SJCRH30 (cell line): ENCODE measurements at places on chromosomes 13 and 19.

- peak overlapping the region; percentile 59 for H3K27ac ChIP-seq
- H3K4me1 ChIP-seq, result no peaks in the 10 kb centered on the region
- DNase-seq, result peak; percentile 3
These were observed 937 bp downstream of the ZNF841 start for GRCh38 chr19:52094526-52095130.

DNA sequence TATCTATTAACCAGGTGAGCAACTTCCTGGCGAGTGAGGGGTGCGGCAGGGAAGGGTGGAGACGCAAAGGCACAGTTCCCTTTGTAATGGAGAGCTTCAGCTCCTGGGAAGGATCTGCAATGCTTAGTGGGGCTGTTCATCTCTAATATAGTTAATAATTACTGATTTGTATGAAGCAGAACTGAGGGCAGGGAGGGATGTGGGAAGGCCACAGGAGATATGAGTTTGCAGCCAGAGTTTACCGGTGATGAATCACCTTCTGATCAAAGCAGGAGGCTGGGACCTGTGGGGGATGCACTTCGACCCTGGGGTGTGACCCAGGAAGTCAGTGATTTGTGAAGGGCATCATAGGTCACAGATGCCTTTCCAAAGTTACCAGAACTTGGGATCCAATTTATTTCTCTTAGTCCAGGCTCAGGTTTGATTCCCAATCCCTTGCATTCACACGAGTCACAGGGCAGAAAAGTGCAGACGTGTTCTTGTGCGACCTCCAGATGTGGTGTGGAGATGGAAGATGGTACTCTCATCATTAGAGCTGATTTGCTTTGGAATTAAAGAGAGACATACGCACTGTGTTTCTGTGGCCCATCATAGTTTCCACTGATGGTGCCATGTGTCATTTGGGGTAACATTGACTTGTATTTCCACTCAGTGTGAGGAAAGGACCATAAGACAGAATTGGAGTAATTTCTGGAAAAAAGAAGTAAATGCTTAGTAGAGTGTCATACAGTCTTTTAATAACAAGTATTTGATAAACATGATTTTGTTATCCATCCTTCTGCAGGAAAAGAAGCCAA is 55.0 kb downstream of the LRCH1 start:
- no peak overlapping the region for H3K4me3 ChIP-seq
- no peak for DNase-seq
- no peaks in the 10 kb centered on the region; the same call in 1 of the 2 replicates for H3K36me3 ChIP-seq
- H3K4me1 ChIP-seq, result peaks cover 12% of the 10 kb centered on the region
- no peaks in the 10 kb centered on the region for H3K27me3 ChIP-seq
- no peak overlapping the region for H3K27ac ChIP-seq

DNA sequence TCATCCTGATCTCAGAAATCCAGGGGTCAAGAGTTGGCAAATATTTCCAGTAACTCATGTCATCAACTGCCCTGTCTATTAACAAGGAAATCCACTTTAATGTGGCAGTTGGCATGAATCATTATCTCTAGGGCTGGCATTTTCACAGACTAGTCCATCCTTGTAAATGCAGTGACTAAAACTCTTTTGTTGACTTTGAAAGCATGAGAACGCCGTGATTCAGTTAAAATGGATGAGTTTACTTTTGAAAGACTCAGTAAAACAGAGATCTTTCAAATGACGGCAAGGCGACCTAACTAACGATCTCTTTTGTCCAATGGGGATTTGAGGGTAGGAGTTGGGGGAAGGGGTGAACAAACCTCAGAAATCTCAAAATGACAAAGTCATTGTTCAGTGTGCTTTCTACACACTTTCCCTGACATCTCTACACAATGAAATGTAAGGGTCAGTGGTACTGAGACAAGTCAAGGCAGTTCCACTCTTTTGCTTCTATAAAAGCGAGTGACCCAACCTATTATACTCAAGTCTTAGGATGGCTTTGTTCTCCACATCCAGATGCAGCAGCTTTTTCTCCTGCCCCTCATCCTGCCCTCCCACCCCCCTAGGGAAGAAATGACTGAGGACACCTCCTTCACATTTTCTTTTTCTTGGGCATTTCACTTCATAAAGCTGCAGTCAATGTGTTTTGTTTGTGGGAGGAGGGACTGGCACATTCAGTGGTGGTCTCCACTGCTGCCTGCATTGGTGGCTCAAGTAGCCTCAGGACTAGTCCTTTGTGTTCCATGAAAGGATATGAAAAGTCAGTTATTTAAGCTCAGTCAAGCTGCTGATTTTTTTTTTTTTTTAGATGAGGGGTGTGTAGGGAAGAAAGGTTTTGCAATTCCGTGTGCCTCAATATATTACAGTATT is 200.5 kb downstream of the ABCC4 start:
- no peaks in the 10 kb centered on the region for H3K27me3 ChIP-seq
- H3K4me3 ChIP-seq, result no peak overlapping the region
- H3K27ac ChIP-seq, result no peak overlapping the region
- no peaks in the 10 kb centered on the region for H3K36me3 ChIP-seq

DNA sequence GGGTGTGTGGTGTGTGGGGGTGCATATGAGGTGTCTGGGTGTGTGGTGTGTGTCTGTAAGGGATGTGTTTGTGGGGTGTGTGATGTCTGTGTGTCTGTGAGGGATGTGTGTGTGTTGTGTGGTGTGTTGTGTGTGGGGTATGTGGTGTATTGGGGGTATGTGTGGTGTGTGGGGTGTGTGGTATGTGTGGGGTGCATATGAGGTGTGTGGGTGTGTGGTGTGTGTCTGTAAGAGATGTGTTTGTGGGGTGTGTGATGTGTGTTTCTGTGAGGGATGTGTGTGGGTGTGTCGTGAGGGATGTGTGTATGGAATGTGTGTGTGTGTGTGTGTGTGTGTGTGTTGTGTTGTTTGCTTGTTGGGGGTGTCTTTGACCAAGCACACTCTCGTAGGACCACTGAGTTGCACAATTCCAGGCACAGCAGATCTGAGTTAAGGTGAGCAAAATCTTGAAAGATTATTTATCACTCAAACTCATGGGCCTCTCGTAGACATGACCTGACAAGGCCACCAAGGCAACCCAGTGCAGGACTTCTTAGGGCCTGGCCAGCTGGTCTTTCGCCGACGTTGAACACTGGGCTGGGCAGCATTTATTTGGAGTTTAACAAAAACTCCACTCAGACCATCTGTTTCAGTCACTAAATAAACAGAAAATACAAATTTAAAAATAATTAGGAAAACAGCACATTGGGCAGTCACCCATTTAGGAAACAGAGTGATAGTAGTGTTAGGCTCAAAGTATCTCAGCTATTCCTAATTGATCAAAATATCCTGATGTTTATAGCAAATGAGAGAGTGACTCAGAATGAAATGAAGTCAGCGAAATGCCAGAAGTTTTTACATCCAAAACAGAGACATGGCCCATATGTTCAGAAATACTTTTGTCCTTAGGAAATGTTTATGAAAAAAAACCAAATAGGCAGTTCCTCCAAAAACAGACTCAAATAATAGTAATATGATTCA is 301.1 kb downstream of the FGF9 start:
- H3K4me1 ChIP-seq, result no peaks in the 10 kb centered on the region
- no peak overlapping the region for H3K4me3 ChIP-seq
- H3K27ac ChIP-seq, result no peak overlapping the region
- H3K36me3 ChIP-seq, result no peaks in the 10 kb centered on the region
- DNase-seq, result no peak
- no peaks in the 10 kb centered on the region for H3K27me3 ChIP-seq

DNA sequence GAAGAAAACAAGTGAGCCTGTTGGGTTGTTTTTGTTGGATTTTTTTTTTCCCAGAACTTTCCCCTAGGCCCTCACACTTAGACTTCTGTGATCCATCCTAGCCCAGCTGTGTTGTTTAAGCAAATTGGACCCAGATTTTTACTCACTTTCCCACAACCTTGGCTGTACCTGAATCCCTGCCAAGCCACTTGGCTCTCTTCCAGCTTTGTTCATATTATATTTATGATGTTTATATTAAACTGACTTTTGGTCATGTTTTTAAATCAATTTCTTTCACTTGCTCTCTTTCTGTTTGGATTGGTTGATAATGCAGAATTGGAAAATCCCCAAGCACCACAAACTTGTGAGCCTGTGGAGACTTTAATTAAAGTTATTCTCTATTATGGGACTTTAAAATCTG is 16.6 kb downstream of the OLFM4 start:
- H3K4me3 ChIP-seq, result no peak overlapping the region
- H3K36me3 ChIP-seq, result no peaks in the 10 kb centered on the region
- no peaks in the 10 kb centered on the region for H3K27me3 ChIP-seq
- no peaks in the 10 kb centered on the region; the same call in 1 of the 2 replicates for H3K4me1 ChIP-seq

GRCh38 chr19:827314-827709 is 325 bp upstream of the AZU1 start:
- H3K4me1 ChIP-seq, result no peaks in the 10 kb centered on the region
- no peaks in the 10 kb centered on the region for H3K36me3 ChIP-seq
- H3K4me3 ChIP-seq, result no peak overlapping the region
- H3K27ac ChIP-seq, result no peak overlapping the region
- no peak for DNase-seq
- H3K27me3 ChIP-seq, result peaks cover 22% of the 10 kb centered on the region; the same call in 1 of the 2 replicates
